Choroid plexus epithelial cell (primary cell): ENCODE measurements at places on chromosomes 4 and X.

DNA sequence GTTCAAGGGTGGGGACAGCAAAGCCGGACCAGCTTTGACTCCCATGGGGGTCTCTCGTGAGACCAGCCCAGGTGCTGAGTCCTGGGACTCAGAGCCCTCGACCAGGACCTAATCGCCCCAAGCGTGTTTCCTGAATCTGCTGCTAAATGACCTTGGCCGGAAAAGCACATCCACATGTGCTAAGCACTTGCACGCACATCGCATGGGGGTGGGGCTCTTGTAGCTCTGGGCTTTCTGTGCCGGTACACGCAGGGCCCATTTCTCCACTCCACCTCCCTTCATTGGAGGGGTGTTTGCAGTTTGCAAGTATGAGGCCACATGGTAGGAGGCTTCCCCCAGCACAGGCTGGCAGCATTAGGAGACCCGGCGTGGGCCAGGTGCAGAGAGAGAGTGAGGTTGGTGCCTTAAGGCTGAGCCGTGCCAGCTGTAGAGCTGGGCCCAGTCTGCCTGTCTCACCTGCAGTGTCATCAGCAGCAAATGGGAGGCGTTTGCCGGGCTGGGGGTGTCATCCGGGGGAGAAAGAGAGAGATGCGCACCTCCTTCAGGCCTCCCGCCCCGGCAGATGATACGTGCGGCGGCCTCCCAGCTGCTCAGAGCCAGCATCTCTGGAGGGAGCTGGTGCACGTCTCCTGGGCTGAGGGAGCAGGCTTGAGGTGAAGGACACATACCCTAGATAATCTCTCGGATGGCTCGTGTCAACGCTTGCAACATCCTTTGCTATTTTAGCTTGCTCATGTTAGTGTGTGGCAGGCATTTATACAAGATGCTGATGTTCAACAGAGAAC is 45.2 kb upstream of the CLCN4 start:
- no peak for DNase-seq

- no peak for DNase-seq
Observed at GRCh38 chr4:124437853-124438495, 274.6 kb downstream of the ANKRD50 start.

DNA sequence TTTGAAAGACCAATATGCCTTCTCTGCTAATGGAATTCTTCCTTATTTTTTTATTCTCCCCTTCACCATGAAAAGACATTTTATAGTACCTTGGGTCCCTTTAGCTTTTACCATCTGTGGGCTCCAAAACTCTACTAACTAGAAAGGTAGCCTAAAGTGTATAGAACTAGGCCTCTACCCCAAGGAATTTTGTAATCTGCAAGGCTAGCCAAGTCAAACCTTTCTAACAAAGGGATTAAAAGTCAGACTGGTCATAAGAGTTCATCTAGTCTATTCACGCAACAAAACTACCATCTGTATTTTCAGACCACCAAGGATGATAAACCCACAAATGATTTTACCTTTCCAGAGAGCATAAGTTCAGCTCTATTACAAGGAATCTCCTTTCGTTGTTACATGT is 189.5 kb upstream of the DCAF8L1 start:
- DNase-seq, result no peak

- DNase-seq, result no peak
Observed at GRCh38 chr4:108350332-108350731, 181.6 kb upstream of the LEF1 start.

GRCh38 chrX:83345298-83345697 is 162.8 kb upstream of the POU3F4 start:
- DNase-seq, result no peak

- no peak for DNase-seq
Observed at GRCh38 chrX:72122621-72123337, 8.9 kb downstream of the RTL5 start.

- peak; percentile 40 for DNase-seq
Observed at GRCh38 chr4:159292137-159292896, 189.4 kb downstream of the RAPGEF2 start.

GRCh38 chr4:172168888-172169287 is 355.7 kb downstream of the GALNTL6 start:
- DNase-seq, result peak; percentile 11

DNA sequence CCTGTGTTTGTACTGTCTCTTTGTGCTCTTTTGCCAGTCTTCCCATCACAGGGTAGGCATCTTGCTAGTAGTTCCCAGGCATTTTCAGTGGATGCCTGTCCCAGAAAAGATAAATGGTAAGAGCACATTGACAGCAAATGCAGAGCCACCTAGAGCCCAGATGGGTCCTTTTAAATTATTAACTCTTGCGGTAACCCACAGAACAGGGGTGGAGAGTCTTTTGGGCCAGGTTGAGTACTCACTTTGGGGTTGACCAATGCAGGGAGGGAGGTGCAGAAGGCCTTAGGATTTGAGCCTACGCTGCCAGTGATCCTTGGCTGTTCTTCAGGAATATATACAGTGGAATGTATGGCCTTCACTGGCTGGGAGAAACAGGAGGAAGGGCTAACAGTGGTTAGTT is 173.8 kb downstream of the MSN start:
- DNase-seq, result no peak

DNA sequence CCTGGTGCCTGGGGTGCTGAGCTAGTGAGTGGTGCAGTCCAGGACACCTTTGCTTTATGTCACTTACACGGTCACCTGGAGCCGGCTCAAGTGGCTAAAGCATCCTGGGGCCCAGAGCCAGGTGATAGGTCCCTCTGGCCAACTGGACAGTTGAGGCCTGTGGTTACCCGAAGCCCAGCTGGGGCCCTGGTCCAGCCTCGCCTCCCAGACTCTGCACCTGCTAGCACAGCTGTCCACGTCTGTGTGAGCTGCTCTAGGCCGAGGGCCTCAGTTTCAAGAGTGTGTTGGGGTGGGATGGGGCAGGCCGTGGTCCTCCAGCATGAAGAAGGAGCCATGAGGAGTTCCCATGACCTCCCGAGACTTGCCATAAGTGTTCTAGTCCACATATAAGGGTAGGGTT is 7.7 kb upstream of the ADD1 start:
- no peak for DNase-seq

DNA sequence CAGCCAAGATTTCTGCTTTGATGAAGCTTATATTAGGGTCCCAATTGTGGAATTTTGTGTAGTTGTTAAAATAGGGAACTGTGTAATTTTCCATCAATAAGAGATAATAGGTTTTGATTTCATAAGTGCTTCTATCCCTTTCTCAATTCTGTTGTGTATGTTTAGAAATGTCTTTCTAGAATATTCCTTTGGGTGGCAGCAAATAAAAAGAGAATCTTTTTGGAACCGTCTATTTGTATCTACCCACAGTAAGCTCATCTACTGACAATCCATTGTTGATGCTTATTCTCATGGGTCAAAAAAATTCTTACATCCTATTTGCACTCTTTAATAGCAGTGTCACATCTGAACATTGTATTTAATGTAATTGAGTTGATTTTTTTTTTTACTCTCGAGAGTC is 61.7 kb downstream of the TMA16 start:
- DNase-seq, result peak; percentile 32

DNA sequence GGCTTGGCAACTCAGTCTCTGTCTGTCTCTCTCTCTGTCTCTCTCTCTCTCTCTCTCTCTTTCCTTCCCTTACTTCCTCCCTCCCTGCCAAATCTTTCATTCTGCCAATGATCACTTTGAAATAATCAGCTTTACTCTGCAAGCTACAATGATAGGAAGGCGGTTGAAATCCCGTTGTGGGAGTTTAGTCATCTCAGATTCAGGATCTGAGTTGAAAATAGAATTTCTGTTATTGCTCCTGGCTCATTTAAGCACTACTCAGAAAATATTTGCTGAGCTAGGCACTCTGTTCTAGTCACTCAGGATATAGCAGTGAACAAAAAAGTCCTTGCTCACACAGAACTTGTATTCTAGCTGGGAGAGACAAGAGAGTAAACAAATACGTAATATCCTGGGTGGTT is 56.3 kb upstream of the DCTD start:
- peak; percentile 49 for DNase-seq

GRCh38 chr4:111435986-111436744 is 709.1 kb upstream of the FAM241A start:
- no peak for DNase-seq

GRCh38 chr4:48968814-48969213 is 17.3 kb upstream of the CWH43 start:
- peak; percentile 86 for DNase-seq

DNA sequence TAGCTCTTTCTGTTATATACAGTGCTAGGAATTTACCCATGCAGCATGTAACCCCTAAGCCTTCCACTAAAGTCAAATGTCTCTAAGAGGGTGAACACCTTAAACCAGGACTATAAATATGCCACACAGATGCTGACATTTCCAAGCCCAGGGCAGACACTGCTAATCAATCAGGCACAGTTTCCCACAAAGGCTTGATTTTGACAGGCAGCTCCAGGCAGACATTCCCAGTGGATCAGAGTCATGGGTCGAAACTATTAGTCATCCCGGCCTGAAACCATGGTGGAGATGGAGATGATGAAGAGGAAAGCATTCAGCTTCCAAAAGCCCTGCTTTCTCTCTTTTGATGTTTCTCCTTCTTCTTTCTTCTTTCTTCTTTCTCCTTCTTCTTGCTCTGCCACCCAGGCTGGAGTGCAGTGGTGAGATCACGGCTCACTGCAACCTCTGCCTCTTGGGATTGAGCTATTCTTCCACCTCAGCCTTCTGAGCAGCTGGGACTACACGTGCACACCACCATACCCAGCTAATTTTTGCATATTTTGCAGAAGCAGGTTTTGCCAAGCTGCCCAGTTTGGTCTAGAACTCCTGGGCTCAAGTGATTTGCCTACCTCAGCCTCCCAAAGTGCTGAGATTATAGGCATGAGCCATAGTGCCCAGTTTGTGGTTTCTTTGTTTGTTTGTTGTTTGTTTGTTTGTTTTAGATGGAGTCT is 21.0 kb upstream of the SORCS2 start:
- DNase-seq, result no peak

DNA sequence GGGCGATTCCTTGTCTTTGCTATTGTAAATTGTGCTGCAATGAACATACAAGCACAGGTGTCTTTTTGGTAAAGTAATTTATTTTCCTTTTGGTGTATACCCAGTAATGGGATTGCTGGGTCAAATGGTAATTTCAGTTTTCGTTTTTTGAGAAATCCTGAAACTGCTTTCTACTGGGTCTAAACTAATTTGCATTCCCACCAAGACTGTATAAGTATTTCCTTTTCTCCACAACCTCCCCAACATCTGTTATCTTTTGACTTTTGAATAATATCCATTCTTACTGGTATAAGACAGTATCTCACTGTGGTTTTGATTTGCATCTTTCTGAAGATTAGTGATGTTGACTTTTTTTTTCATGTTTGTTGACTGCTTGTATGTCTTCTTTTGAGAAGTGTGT is 2506.0 kb downstream of the PCDH7 start:
- no peak for DNase-seq

DNA sequence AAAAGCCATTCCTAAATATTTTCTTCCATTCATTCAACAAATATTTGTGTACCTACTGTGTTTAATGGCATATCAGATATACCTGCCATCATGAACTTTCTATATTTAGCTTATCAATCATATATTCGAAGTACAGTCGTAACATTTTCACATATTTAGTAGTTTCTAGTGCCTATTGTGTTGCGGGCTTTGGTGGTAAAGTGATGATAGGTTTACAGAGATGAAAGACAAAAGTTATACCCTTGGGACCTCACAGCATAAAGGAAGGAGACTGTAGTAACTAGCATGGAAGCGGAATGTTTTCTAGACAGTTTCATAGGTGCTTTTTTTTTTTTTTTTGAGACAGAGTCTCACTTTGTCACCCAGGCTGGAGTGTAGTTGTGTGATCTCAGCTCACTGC is 39.5 kb downstream of the RBPJ start:
- no peak for DNase-seq

DNA sequence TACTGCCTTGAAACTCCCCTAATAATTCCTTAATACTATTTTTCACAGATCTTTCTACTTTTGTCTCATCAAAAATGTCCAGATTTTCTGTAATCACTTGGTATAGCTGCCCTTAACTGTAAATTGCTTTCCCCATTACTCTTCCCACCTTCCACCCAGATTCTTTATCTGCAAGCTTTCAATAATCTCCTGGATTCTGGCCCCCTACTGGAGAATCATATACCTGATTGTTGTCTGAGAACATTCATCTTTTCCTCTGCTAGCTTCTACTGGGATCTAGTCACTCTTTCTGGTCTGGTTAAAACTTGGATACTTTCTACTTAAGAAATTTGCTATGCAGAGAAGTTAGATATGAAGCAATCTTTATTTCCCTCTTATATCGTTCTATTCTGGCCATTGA is 552.6 kb downstream of the PCDH19 start:
- DNase-seq, result no peak

GRCh38 chr4:101370663-101371210 is 23.4 kb upstream of the PPP3CA start:
- DNase-seq, result no peak

- no peak for DNase-seq
Observed at GRCh38 chrX:109622270-109622669, 2.7 kb downstream of the KCNE5 start.

GRCh38 chrX:41087201-41087600 is 2.0 kb downstream of the USP9X start:
- DNase-seq, result no peak

DNA sequence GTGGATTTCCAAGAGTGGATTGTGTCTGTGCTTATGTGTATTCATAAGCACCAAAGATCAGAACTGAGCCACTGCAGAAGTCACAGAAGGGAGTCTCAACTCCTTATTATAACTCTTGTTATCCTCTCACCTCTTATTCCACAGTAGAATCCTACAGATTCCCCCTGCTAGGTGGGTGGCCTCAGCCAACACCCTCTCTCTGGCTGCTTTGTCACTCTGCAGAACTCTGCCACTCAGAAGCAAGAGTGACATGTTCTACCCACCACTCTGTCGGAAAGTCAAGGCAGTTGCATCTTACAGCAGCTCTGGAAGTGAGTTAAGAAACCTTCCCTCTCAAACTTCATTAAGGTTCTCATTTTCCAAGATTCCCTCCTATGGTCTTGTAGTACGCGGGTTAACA is 41.9 kb downstream of the PTCHD1 start:
- DNase-seq, result no peak

DNA sequence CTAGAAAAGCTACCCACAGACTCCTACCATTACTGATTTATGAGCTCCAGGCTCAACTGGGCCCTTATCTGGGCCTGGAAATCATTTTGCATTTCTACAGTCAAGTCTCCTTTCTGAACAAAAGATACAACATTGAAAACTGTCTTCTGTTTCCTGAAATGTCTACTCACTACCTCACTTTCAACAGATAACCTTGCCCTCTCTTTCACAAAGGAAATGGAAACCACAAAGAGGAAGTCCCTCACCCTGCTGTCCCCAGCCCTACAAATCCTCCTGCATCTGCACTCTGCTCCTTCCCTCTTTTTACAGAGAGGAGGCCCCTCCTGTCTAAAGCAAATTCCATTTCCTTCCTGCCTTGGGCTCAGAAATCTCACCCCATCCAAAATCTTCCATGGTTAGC is 24.8 kb upstream of the CYBB start:
- DNase-seq, result no peak

- no peak for DNase-seq
Observed at GRCh38 chr4:956531-957230, 16.7 kb downstream of the DGKQ start.
